ENCODE measurements at places on chromosomes 1 and 21.

DNA sequence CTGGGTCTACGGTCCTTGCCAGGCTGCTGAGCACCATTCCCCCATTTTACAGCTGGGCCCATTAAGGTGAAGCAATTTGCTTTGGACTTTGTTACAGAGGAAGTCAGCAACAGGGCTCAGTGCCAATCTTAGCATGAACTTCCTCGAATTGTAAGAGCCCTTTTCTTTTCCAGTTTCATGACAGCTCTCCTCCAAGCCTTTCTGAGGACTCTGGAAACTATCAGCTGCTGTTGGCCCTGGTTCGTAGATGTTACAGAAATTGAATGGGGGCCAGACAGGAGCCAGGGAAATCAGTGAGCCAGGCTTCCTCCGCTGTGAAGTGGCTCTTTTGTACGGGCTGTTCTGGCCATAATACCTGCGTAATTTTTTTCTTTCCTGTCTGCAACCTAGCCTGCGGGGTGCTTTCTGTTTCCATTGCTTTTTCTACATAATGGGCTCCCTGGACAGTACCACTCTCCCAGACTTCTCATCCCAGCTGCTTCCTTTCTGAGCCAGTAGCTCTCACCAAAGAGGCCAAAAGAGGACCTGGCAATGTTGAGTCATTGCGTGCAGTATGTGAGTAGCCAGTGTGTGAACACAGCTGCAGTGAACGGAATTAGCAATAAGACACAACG is 386.3 kb downstream of the DISC1 start:
- no peak for DNase-seq

DNA sequence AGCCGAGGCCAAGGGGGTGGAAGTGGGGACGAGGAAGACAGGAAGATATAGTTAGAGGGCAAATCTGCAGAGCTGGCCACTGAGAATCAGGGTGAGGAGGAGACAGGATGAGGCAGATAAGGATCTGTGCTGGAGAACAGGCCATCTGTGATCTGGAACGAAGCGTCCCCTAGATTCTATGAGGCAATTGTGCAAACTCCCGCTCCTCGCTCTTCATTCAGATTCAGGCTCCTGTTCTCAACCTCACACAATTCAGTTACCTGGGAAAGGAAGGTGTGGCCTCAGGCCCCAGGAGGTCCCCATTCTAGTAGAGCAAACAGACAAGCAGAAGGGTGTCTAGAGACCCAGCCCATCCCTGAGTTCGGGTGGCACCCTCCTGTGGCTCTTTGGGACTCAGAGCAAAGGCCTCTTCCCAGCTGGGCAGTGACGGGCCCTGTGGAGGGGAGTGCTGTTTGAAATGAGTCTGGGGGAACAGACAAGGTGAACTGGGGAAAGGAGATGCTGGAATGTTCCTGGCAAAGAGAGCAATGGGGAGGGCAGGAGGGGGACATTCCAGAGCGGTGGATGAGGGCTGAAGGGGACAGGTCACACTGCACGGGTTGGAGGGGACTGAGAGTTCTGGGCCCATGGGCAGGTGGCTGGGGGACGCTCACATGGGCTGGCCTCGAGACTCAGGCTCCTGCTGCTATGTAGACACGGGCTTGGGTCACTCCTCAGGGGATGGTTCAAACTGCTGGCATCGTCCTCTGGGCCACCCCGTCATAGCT is 39.9 kb upstream of the AJAP1 start:
- DNase-seq: no peak

DNA sequence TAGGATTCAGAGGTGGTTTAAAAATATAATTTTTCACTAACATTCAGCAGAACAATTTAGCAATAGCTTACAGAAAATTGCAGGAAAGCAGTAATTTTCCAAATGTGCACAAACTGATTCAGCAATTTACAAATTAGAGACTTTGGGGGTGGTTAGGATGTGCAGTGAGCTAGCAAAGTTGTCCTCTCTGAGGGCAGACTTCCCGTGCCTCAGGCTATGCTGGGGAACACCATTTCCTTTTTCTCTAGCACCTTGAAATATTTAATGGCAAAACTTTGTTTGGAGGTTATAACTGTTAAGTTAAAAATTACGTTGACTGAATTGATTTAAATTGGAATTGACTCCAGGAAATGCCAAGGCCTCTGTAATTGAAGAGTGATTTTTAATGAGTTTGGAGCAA is 258.9 kb downstream of the PTBP2 start:
- no peak for DNase-seq

GRCh38 chr1:5532811-5533210 is 459.4 kb downstream of the NPHP4 start:
- peak; percentile 1 for DNase-seq

DNA sequence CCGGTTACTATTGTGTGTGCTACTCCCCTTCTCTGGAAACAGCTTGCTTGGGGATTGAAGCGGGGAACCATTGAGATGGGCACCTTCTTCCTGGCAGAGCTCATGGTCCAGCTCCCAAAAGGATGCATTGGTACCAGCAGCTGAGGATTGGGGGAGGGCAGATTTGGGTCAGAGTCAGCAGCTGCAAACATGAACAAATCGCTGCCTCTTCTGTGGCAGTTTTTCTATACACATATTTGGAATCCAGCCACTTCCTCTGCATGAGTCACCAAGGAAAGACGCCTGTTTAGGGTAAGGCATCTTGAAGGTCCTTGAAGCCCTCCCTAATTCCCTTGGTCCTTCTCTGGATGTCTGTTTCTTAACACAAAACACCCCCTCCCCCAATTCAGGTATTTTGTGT is 104.7 kb downstream of the DAB1 start:
- DNase-seq: no peak

DNA sequence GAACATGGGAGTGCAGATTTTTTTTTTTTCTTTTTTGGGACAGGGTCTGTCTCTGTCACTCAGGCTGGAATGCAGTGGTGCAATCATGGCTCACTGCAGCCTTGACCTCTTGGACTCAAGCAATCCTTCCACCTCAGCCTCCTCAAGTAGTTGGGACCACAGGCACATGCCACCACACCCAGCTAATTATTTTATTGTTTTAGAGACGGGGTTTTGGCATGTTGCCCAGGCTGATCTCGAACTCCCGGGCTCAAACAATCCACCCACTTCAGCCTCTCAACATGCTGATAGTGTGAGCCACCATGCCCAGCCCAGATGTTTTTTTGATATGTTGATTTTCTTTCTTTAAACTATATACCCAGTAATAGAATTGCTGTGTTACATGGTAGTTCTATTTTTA is 57.7 kb downstream of the RGSL1 start:
- no peak for DNase-seq

GRCh38 chr1:119981496-119981895 is 85.2 kb upstream of the ADAM30 start:
- DNase-seq: no peak

DNA sequence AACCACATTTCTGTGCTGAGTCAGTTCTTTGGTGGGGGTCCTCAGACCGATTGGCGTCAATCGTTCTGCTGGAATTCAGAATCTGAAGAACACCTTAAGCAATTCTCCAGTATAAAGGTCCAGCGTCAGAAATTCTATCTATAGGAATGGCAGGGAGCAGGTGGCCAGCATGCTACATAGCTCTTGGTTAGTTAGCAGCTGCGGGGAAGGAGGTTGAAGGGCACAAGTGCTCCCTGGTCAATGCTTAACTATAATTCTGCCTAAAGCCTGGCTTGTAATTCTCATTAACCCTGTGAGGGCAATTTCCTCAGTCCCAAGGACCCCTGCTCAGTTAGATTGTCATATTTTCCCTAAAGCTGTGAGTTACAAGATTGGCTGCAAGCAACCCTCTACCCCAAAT is 54.3 kb upstream of the GALNT2 start:
- no peak for DNase-seq

DNA sequence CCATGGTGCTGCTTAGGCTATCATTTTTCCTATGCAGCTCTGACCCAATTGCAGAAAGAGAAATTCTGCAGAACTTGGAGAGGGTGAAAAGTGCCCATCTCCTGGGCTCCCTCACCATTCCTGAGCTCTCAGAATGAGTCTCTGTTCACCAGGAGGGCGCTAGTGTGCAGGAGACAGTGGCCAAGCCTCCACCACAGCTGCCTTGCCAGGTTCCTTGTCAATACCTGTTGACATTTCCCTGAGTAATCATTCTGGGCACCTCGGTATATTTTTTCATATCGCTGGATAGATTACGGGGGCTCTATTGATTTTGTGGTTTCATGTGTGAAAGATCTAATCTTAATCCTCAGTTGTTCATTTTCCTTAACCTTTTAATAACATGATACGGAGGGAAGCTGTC is 13.0 kb upstream of the C8B start:
- no peak for DNase-seq

GRCh38 chr1:43284065-43284464 is 1.3 kb downstream of the C1orf210 start:
- no peak for DNase-seq

GRCh38 chr1:245298781-245299180 is 144.0 kb downstream of the KIF26B start:
- no peak for DNase-seq

DNA sequence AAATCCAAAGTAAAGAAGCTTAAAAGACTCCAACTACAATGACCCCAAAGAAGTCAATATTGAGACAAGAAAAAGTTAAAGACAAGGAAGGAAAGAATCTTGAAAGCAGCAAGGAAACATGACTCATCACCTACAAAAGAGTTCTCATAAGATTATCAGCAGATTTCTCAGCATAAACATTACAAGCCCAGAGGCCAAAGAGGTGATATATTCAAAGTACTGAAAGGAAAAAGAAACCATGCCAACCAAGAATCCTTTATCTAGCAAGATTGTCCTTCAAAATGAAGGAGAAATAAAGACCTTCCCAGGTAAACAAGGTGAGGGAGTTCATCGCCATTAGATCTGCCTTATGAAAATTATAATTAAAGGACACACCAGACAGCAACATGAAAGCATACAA is 49.8 kb downstream of the CSMD2 start:
- no peak for DNase-seq

- no peak for DNase-seq
Observed at GRCh38 chr1:228747301-228747935, 12.1 kb downstream of the RHOU start.

- no peak for DNase-seq
Observed at GRCh38 chr1:223231581-223231980, 88.5 kb upstream of the TLR5 start.

DNA sequence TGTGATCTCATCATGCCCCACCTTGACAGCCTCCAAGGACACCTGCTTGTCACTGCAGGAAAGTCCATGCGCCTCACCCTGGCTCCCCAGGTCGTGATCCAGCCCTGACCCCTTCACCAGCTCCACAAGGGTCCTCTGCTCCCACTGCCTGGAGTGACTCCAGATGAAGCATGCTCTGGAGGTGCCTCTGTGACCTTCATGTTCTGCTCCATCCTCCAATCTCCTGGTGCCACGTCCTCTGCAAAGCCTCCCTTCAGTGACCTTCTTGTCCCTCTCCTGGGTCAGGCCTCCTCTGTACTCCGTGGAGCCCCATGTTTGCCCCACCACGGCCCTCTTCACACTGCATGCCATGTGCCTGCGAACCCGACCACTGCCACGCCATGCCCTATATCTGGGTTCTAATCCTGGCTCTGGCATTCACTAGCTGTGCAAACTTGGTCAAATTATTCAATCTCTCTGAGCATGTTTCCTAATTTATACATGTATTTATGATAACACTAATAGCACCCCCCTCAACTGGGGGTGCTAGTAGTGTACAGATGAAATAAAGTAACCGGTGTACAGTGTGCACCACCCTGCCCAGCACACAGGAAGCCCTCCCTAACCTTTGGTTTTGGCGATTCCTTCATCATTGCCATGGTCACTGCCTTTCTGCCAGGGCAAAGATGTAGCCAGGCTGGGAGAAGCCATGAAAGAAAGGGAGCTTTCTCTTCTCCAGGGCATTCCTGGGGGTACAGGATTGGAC is 77.4 kb downstream of the STUM start:
- DNase-seq: no peak

- DNase-seq: no peak
Observed at GRCh38 chr1:220770245-220770913, 16.3 kb upstream of the MTARC1 start.

DNA sequence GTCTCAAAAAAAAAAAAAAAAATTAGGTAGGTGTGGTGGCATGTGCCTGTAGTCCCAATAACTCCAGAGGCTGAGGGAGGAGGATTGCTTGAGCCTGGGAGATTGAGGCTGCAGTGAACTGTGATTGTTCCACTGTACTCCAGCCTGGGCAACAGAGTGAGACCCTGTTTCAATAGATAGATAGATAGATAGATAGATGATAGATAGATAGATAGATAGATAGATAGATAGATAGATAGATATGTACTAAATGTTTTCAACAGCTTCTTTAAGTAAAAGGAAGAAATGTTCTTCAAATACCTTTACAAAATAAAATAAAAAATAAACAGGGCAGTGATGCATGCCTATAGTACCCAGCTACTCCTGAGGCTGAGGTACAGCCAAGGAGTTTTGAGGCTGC is 9.8 kb downstream of the KIF1B start:
- no peak for DNase-seq

- no peak for DNase-seq
Observed at GRCh38 chr1:53992085-53992874, 25.7 kb downstream of the LDLRAD1 start.

- DNase-seq: no peak
Observed at GRCh38 chr1:195606483-195606882, 1001.8 kb downstream of the KCNT2 start.

GRCh38 chr1:9615316-9616063 is 26.8 kb downstream of the TMEM201 start:
- peak; percentile 32 for DNase-seq

- DNase-seq: no peak
Observed at GRCh38 chr1:226545836-226546596, 2.5 kb upstream of the STUM start.

DNA sequence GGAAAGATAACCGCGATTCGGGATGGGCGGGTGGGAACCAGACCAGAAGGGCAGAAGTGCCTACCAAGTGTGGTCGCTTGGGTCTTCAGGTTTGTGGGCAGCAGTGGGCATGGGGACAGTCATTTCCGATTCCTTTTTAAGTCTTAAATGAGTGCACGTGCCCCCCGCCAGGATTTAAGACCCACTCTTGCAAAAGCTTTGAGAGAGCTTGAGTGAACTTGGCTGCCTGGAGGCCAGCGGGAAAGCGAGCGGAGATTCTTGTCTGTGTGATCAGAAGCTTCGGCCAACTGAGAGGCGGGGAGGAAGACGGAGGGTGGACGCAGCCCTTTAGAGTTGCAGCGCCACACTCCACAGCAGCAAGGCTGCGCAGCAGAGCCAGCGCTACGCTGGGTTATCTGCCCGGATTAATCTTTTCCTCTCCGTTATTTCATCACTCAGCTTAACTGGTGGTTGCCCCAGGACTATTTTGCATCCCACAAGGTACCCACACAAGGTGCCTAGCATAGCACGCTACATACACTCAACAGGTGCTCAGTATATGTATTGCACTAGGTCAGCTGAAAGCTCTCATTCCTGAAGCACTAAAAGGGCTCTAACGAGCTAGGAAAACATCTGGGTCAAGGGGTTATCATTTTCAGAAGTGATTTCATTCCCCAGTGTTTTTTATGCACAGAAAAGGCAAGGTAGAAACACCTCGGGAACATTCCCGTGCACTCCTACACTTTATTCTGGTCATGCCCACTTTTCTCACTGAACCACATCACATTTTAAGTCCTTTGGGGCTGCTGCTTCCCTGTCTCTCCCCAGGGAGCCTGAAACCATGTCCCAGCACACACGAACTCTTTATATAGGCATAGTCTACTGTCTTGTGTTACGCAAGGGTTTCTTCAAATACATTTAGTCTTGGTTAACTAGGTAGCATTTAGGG is 1.5 kb upstream of the BATF3 start:
- no peak for DNase-seq

Measured in H4 (cell line).